Posterior cingulate gyrus (tissue), 11 donors: ENCODE measurements at places on chromosomes 1 and 21.

DNA sequence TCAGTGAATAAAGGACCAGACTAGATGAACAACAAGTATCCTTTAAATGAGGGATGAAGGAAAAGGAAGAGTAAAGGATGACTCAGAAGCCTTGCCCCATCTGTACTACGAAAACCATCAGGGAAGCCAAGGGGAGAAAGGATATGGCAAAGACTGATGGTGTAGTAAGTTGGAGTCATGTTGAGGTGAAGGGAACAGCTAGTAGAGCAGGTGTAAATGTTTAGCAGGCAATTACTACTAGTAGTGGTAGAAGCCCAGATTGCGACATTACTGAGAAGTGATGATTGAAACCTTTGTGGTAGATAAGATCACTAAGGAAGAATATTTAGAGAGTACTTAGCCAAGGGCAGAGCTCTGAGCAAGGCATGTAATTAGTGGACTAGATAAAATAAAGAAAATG lies 84.0 kb downstream of the PHTF1 start:
- no peak for DNase-seq

DNA sequence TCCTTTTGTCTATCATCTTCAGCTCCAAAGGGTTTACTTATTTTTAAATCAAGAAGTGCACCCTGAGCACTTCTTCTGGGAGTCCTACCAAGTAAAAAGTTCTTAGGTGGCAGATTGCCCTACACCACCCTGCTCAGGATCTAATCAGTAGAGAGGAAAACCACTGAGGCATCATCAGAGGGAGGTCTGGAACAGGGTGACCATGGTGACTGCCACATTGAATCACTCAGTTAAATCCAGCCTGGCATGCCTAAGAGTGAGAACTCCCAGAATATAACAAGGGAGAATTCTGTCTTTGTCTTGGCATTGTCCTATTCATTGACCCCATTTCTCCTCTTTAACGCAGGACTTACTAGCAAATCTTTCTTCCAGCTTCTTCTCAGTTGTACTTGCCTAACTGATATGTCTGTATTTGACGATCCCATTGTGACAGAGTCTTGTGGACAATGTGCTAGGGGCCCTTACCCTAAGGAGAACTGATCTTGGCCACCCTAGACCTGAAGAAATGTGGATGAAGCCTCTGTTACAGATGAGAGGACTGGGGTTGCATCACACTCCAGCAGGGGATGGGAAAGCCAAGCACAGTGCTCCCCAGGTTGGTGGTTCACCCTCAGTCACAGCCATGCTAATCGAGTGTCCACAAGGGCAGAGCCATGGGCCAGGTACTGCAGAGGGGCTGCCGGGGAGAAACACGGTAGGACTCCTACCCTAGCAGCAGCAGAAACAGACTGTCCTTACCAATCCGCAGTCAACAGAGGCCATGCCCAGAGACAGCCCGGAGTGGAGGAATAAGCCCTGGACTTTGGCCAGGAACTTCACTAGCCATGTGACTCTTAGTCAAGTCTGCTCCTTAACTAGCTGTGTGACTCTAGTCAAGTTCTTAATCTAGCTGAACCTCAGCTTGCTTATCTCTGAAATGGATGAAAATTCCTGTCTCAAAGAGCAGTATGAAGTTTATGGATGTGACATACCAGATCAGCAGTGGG lies 15.4 kb downstream of the PKP1 start:
- no peak for DNase-seq

GRCh38 chr1:8362701-8363101 lies 44.8 kb downstream of the SLC45A1 start:
- DNase-seq: no peak

DNA sequence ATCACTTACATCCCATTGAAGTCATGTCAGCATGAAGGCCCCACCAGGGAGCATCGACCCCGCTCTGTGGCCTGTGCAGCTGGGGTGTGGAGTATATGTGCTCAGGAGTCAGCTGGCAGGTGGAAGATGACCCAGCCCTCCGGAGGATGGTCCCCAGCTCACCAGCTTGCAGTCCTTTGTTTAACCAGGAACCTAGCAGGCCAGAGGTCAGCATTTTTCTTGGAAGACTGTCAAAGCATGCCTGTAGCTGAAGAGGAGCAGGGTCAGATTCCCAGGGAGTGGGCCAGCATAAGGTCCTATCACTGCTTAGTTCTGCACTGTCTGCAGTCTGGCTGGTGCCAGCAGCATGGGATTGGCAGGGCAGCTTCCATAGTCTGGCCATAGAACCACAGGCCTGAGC lies 12.7 kb downstream of the NFASC start:
- DNase-seq: no peak

DNA sequence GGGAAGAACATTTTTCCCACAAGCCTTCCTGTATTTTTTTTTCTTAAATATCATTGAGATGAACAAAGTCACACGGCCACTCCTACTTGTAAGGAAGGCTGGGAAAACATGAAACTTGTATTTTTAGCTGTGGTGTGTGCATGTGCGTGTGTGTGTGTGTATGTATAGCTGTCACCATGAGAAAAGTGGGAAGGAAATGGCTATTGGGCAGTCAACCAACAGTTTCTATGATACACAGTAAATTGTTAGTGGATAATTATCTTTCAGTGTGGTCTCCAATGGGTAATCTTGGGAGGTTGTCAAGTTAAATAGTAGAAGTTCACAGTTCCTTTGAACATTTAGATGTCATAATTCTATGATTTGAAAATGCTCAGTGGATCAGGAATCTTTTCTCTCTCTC lies 132.7 kb upstream of the USP24 start:
- DNase-seq: no peak

DNA sequence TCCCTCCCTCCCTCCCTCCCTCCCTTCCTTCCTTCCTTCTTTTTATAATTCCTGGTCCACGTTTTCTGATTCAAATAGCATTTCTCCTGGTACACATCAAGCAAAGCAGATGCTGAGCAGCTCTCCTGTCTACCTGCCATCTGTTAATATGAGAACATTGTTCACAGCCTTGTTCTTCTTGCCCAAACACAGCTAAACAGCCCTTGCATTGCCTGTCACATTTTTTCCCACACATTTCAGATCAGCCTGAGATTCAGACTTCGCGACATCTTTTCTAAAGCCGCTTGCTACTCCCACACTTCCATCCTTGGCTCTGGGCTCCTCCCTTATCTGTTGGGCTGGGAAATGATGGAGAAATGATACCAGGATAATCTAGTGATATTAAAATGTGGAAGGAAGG lies 200.5 kb downstream of the PCP4 start:
- no peak for DNase-seq

DNA sequence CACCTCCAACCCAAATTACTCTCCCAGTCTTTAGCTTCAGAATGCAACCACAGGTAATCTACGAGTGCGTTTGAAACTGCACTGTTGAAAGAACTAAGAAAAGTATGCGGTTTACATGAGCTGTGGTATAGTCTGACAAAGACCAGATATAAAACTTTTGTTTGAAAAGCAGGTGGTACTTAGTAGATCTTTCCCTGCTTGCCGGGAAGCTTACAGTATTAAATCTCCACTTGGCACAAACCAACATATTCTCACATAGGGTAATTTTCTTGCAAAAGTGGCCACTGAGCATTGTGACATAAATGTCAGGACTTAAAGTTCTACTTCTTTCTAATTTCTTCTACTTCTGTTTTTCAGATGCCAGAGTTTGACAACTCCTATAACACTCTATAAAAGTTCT lies 8.4 kb downstream of the RGS2 start:
- no peak for DNase-seq

DNA sequence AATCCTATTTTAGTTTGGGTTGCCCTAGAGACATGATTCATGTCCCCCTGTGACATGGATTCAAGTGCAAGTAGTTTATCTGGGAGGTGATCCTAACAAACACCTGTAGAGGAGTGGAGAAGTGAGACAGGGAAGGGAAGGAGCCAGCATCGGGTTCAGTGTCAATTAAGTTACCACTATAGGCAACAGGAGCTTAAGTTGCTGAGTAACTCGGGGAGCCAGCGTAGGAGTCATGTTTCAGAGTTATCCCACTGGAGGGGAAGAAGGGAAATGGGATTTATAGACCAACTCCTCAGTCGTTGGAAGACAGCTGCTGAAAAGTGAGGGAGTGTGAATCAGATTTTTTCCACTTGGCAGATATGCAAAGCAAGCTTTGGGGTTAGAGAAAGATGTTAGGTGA lies 54.9 kb downstream of the SLC30A7 start:
- no peak for DNase-seq

GRCh38 chr1:29324771-29325351 lies 88.5 kb downstream of the PTPRU start:
- DNase-seq: no peak

DNA sequence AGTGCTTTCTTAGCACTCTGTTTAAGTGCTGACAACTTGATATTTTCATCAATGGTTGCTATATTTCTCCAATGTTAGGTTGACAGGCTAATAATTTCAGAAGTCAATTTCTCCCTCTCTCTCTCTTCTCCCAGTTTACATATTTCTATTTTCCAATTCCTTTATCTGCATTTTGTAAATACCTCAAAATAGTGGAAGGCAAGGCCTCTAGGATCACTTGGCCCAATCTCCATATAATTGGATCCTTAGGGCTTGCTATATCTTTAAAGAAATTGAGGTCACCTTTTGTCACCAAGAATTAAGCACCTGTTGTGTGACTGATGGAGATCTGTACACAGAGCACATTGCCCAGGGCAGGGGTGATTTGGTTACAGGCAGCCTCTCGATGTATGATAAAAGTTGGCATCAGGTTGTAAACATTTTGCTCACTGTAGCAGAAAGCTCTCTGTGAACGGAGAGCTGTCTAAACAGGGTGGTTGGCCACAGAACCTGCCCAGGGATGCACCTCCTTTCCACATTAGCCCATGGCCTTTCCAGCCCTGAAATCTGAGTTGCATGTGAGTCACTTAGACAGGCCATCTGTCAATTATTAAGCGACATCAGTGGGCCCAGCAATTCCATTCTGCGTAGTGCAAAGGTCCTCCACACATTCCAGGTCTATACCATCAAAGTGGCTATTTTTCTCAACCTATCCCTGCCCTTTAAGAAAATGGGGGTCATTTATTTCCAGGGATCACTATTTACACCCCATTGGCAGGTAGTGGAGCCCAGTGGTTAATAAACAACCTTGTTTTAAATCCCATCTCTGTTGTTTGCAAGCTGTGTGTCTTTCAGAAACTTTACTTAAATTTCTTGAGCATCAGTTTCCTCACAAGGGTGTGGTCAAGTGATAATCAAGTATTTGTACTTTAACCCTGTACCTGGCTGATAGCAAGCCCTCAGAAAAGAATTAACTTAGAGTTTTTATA lies 29.1 kb upstream of the IRF2BP2 start:
- DNase-seq: no peak

DNA sequence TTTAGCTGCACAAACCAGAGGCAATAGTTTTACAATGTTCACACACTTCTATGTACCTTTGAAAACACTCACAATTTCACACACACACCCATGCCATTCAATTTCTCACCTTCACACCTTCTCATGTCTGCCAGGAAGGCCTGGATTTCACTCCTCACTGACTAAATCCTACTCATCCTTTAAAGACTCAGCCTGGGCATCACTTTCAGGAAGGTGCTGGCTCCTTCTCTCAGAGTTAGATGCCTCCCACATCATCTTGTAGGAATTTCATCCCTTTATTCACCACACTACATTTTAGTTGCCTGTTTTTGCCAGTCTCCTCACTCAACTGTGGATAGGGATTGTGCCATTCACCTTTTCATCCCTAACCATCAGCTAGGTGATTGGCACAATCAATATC lies 2.3 kb downstream of the IL20 start:
- DNase-seq: no peak

DNA sequence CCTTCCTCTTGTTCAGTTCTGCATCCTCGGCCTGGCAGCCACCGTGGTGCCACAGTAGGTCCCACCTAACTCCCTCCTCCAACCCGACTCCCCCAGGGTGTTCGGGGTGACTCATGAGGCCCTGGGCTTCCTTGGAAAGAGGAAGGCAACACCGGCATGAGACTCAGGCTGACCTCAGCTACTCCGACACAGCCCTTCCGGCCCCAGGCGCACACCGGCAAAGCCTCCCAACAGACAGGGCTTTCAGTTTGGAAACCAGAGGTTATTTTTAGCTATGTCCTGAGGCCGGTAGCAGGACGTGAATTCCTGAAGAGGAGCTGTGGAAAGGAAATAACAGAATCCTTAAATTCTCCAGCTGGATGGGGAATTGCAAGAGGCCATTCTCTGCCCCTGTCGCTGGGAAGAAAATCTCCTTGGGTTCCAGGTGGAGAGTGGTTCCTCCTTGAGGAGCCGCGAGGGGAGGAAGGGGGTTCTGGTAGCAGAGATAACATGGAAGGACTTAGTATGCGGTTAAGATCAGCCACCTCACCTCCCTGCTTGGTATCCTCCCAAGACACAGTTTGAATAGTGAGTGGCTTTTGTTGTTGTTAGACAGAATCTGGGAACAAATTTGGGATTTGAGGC lies 24.4 kb downstream of the PLXNA2 start:
- DNase-seq: no peak

GRCh38 chr1:226953175-226953800 lies 13.2 kb downstream of the COQ8A start:
- no peak for DNase-seq

GRCh38 chr1:12003762-12004161 lies 15.5 kb upstream of the MIIP start:
- no peak for DNase-seq

DNA sequence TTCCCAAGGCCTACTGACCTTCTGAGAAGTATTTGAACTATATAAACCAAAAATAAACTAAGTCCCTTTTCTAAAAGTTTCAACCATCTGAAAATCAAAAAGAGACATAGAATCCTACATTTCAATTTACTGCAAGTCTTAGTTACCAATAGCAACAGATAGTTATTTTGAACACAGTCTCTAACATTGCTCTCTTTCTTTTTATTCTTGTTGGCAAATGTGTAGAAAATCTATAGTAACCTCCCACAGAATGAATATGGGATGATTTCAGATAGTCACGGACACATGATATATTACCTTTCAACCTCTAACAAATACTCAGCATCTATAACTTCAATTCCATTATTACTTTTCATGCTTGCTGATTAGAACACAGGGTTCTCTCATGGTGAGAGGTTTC lies 68.9 kb upstream of the RAB3GAP2 start:
- DNase-seq: no peak

DNA sequence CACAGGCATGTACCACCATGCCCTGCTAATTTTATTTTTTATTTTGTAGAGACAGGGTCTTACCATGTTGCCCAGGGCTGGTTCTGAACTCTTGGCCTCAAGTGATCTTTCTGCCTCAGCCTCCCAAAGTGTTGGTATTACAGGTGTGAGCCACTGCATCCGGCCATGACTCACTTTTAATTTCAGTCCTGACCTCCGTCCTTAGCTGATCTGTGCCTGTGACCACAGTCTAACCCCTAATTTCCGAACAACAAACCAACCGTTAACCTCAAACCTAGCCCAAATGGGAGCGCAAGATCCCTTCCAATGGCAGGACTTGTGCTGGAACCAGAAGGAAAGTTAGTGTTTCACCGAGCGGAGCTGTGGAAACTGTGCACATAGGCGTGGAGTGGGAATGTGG lies 29.3 kb upstream of the MAN1C1 start:
- no peak for DNase-seq

GRCh38 chr1:169624912-169625311 lies 5.0 kb downstream of the SELP start:
- no peak for DNase-seq
